ENCODE measurements at places on chromosomes 12 and 14.

- DNase-seq, result no peak
Measured at GRCh38 chr14:40164083-40164482, 731.9 kb upstream of the FBXO33 start.

DNA sequence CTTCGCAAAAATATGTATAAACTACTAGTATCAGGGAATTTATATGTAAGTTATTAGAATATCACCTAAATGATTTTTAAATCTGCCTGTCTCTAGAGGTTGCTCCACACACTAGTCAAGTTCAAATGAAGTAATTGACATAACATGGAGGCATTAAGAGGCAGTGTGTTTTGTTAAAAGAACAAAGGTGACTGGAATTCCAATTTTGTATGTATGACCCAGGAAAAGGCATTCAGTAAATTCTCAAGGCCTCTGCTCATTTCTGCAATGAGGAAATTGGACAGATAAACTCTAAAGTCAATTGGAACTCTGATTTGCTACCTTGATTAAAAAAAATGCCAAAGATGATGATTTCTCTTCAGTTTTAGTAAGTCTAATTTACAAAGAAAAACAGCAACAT, 117.1 kb downstream of the NAV3 start:
- no peak for DNase-seq

GRCh38 chr12:94879542-94879941, 124.0 kb downstream of the NDUFA12 start:
- DNase-seq, result no peak

DNA sequence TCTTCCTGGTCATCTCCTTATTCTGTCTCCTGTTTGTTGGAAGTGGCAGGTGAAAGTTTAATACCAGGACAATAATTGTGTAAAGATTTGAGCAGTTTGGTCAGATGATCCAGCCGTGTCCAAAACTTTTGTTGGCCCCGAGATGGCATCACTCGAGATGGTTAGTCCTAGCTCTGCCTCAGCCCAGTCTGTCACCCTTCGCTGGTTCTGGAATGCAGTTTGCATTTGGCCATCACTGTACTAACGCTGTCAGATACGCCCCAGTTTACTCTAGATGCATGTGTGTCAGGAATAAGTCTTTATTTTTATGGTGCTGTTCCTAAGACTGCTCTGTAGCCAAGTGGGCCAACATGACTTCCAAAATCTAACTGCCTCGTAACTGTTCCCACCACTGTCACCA, 79.6 kb downstream of the MOK start:
- DNase-seq, result no peak

- no peak for DNase-seq
Measured at GRCh38 chr14:36619853-36620252, 37.4 kb upstream of the NKX2-8 start.

DNA sequence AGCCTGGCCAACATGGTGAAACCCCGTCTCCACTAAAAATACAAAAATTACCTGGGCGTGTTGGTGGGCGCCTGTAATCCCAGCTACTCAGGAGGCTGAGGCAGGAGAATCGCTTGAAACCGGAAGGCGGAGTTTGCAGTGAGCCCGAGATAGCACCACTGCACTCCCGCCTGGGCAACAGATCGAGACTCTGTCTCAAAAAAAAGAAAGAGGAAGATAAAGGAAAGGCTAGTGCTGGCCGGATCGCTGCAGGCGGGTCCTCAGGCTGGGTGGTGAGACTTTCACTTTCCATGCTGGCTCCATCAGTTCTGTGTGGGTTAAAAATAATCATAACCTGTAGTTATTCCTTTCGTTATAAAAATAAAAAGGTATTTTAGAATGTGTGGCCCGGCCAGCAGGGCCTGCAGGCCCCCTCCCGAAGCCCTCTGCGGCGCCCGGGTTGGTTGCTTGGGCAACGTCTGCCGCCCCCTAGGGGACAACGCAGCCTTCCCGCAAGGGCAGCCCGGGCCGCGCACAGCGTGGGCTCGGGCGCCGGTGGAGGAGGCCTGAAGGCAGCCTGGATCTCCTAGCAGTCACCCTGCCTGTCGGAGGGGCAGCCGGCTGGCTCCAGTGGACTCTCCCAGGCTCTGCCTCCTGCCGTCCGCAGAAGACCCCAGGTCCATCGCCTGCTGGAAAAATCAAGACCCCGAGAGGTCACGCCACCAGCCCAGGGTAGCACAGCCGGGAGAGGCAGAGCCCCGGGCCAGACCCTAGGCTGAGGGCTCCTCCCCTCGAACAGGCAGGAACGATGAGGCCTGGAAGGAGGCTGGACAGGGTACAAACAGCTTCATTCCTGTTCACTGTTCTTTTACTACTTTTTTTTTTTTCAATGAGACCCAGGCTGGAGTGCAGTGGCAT, 5.0 kb upstream of the SLC25A47 start:
- peak; percentile 63 for DNase-seq

DNA sequence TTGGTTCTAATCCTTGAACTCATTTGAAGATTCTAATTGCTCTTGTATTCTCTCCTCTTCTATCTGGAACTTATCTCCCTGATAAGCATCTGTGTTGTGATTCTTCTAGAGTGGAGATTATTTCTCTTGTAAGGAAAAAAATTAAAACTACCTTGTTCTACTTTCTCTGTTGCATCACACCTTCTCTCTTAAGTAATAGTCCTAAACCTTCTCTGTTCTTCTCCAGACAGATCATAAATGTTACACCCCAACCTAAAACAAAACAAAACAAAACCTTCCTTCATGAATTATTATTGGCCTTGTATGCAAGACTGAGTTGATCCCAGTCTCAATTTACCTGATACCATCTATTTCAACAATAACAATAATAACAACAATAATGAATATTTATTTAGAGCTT, 612.1 kb downstream of the DIO2 start:
- no peak for DNase-seq

GRCh38 chr12:106247674-106248311, at the start of gene CKAP4:
CKAP4 (minus strand) TSS chr12:106248020; CDS start chr12:106247851, 169 bp downstream.
- DNase-seq, result peak; percentile 53

GRCh38 chr12:43749016-43749415, 9.6 kb downstream of the PUS7L start:
- no peak for DNase-seq

DNA sequence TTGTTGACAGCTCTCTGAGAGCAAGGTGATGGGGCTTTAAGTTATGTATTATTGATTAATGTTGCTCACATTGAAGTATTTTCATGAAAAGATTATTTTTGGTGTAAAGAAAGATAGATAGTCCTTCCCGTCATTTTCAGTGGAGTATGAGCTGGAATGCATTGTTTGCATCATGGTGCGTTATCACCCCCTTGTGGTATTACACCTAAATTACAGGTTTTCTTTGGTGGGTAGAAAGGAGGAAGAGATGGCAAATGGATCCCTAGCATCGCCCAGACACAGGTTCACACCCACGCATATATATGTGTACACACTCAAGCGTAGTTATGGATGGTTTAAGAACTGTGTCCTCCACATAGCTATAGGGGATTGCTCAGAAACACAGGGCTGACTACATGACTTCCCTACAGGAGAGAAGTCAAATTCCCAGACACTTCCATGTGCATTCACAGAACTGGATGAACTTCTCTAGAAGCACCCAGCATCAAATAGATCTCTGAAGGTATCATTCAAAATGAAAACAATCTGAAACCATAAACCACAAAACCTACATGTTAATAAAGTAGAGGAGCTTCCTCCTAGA, 14.4 kb upstream of the SERPINA10 start:
- no peak for DNase-seq

- DNase-seq, result no peak
Measured at GRCh38 chr14:91861091-91861490, 6.2 kb downstream of the TC2N start.

DNA sequence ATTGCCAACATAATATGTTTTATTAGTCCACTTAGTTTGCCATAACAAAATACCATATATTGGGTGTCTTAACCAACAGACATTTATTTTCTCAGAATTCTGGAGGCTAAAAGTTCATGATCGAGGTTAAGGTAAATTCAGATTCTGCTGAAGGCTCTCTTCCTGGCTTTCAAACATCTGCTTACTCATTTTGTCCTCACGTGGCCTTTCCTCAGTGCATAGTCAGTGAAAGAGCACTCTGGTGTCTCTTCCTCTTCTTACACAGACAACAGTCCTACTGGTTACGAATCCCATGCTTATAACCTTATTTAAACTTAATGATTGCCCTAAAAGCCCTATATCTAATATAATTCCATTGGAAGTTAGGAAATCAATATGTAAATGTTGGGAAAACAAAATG, 479.7 kb downstream of the FSCB start:
- DNase-seq, result no peak

- no peak for DNase-seq
Measured at GRCh38 chr12:15534322-15534721, 212.0 kb downstream of the PTPRO start.

DNA sequence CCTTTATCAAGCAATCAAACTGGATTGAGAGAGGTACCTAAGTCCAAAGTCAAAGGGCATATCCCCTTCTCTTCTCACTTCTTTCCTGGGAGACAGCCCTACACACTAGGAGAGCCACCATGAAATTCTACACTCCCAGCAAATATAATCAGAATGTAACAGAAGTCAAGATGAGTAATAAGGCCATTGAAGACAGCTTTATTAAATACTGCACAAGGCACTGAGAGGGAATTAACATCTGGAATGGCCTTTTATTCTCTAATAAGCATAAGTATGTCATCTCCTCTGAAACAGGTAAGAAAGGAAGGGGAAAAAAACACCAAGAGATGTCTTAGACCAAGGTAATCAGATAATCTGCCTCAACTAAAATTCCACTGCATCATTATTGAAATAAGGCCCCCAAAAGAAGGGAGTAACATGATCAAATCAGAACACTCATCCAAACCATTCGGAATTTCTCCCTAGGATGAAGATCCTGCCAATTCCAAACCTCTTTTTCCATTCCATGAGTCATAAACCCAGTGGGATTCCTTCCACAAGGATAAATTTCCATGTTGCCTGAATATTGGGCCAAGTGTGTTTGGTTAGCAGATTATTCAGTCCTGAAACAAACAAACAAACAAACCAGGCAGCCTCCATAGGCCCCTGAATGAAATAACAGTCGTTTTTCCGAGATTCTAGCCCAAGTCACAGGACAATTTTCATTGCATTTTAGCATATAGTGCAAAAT, 19.9 kb downstream of the SLC35F4 start:
- no peak for DNase-seq

DNA sequence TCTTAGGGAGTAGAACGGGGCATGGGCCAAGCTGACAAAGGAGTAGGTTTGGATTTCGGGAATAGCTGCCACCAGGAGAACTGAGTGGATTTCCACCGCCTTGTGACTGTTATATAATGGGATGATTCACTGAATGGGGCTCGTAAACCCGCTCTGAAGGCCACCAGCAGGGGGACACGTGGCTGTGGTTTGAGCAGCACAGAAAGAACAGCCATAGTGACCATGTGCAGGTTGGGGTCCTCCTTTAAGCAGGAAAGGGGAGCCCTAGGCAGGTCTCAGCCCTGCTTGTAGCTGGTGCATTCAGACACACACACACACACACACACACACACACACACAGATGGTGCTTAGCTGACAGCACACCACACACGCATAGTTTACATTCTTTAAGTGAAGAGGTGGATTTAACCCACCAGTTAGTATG, 8.6 kb upstream of the ASB2 start:
- DNase-seq, result peak; percentile 87

DNA sequence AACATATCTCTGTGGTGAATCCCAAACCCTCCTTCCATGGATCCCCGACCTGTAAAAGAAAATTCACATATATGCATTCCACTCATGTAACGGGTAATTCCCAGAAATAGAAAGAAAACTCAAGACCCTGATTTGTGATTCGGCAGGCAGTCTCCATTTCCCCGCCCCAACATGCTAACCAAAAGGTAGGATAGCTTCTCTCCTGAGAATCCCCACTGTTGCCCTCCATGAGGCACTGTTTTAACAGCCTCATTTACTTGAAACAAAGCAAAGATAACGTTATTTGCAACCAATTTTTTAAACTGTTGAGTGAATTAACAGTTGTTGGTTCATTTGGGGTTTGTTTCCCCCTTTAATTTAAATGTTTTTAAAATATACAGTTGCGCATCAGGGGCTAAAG, 774 bp upstream of the SLC2A13 start:
- no peak for DNase-seq

GRCh38 chr12:84802161-84802560, 110.4 kb downstream of the SLC6A15 start:
- DNase-seq, result no peak

DNA sequence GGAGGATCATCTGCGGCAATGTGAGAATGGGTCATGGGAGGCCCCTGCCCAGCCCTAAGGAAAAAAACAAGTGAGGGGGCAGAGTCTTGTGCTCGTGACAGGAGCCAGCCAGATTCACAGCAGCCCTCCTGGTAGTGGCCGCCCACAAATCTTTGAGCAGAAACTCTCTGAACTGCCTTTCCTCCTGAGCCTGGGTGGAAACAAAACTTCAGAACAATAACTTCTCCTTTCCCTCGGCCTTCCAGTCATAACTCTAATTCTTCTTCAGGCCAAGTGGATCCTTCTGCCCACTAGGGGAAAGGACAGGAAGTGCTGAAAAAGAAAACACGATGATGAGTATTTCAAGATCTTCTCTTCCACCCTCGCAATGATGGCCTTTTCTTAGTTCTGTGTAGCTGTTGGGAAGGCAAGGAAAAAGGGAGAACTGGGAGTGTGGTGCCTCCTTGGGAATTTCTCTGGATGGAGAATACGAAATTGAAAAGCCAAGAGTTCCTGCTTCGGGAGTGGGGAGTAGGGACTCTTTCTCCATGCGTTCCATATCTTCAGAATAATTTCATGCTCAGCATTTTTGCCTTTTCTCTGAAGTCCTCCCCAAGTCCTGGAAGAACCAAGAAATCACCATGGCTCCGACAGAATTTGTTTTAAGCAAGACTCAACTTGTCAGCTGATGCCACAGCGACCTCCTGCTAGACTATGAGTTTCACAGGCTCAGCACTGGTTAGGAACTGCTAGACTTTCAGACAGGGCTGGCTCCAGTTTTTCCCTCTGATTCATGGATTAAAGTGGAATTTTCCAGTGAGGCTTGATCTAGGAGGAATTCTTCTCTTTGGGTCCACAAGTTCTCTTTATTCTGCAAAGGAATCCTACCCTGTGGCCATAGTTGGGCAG, 188.9 kb downstream of the CAND1 start:
- no peak for DNase-seq

DNA sequence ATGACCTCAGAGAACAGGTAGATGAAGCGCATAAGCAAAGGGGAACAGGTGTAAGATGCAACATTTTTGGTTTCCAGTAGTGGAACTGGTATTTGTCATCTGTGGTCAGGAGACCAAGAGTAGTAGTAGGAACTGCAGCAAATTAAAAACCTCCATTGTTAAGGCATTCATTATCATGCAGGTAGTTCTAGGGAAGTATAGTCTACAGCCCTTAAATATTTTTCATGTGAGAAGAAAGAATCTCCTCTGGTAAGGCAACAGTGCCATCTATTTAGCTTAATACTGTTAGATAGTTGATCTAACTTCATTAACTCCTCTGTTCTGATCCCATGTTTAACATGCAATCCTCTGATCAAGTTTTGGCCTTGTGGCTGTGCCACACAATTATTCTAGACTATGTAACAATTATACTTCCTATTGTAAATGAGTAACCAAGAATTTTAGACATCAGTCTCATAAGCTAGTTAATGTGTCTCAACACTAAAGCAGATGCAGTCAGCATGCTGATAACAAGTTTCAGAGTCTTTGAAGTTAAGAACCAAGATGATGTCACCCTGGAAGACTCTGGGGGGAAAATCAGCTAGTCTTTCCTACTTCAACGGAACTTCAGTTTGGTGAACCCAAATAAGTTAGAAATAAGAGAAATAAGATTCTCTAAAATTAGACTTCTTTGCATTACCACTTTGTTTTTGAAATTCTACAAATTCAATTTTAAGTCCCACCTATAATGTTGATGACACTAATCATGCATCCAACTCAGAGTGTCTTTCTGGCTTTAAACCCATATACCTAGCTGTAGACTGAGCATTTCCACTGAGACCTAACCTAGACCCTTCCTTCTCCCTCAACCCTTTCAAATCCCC, 70.9 kb downstream of the STXBP6 start:
- DNase-seq, result no peak
